ENCODE measurements at places on chromosomes 7 and 10. TPM values are rescaled to one million over a fixed set of nuclear protein-coding genes. Genes with fewer than 3 reads are reported as not detected.
A peak's percentile ranks its signal among the peaks of the same experiment; 100 is the strongest.

Gene PKD2L1
- not detected for total RNA-seq

Gene CFAP70
- 0.43 TPM for total RNA-seq

Gene MRC1
- total RNA-seq: under 0.01 TPM

GRCh38 chr7:74467876-74468275 is 14.2 kb downstream of the GTF2IRD1 start:
- DNase-seq: no peak

DNA sequence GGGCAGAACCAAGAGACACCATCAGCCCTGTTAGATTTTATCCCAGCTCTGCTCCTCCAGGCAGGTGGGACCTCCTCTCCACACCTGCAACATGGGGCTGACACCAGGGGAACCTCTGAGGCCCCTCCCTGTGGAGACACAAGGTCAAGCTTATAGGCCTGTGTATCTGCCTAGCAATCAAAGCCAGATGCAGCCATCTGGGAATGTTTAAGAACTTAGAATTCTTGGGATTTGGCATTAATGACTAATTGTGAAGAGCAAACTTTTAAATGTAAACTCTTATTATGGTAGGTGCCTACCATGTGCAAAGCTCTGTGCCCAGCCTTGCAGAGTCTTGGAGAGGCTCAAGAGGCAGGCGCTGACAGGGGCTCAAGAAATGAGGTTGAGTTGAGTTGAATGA is 52.1 kb downstream of the TBATA start:
- peak; percentile 19 for DNase-seq

GRCh38 chr7:4993471-4993870 is 34.5 kb upstream of the MMD2 start:
- DNase-seq: no peak

- DNase-seq: no peak
These were observed 163.3 kb downstream of the STK31 start for GRCh38 chr7:23873306-23873705.

DNA sequence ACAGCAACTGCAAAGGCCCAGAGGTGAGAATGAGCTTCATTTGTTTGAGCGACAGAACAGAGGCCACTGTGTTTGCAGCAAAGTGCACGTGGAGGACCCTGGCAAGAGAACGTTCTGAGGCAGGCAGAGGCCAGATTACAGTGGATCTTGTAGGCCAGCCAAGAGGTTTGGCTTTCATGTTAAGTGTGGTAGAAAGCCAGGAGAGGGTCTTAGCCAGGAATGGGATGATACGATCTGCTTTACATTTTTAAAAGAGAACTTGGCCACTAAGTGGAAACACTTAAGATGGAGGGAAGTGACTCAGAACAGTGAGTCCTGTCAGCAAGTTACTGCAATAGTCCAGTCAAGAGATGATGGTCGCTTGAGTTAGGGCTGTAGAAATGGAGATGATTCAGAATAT is 4.6 kb downstream of the CCDC136 start:
- no peak for DNase-seq

GRCh38 chr7:100493476-100494264 is 9.9 kb downstream of the NYAP1 start:
- peak; percentile 30 for DNase-seq

DNA sequence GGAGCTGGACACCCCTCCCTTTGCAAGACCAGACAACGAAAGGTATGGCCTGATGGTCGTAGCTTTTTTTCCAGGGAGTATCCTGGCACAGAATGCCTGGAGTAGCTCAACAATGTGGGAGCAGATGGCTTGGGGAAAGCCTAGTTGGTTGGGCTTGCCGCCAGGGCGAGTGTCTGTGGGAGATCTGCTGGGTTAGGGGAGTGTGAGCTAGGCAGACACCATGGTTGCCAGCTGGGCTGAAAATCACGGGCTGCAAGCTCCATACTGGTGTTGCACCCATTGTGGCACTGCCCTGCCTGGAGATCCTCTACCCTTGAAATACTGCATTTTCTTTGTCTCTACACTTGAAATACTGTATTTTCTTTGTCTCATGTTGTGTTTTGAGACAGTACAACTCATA is 538.3 kb downstream of the PCDH15 start:
- no peak for DNase-seq

- no peak for DNase-seq
These were observed 69.5 kb downstream of the NPSR1 start for GRCh38 chr7:34727464-34727995.

Gene CHAT
- not detected for total RNA-seq

Gene RARRES2
- total RNA-seq: 139 TPM

- no peak for DNase-seq
These were observed 297.8 kb upstream of the ZNF32 start for GRCh38 chr10:43946445-43946844.

DNA sequence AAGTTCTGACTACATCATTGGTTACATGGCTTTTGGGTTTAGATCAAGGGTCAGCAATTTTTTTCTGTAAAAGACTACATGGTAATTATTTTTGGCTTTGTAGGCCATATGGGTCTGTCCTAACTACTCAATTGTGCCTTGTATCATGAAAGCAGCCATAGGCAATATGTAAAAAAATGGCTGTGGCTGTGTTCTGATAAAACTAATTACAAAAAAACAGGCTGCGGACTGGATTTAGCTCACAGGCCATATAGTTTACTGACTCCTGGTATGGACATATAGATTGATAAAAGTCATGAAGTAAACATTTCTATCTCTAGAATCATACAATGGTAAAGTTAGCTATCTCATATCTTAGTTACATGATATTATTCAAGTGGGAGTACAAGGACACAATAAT is 375.4 kb downstream of the THSD7A start:
- no peak for DNase-seq

DNA sequence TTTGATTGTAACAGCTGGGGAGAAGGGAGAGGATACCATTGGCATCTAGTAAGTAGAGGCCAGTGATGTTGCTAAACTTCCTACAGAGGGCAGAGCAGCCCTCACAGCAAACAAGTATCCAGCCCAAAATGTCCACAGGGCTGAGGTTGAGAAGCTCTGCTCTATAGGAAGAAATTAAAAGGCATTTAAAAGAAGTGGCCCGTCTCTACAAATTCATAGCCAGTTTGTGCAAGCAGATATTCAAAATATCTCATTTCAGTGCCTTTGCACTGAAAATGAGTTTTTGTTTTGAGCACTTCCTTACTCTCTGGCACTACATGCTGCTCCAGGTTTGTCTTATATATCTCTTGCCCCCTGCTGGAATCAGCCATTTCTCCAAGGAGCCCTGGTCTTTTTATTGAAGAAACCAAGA is 330.0 kb downstream of the BBS9 start:
- DNase-seq: peak; percentile 54

DNA sequence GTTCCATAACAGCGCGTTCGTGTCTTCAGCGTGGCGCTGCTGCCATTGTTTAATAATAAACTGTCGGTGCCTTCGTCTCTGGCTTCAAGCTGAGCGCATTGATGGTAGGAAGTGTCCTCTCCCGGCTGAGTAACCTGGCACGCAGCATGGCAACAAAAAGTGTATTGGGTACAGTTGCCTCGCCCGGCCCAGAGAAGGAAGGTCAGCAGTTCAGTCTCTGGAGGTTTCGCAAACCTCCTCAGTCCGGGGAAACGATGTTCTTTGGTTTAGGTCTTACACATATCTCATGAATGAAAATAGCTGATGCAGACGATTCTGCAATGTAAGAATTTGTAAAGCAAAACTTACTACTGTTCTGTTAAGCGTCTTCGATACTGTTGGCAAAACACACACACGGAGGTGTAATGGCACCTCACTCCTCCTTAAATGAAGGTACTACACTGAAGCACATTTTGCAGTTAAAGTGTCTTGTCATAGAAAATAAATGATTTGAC is 739 bp upstream of the CCDC186 start:
- peak; percentile 82 for DNase-seq

DNA sequence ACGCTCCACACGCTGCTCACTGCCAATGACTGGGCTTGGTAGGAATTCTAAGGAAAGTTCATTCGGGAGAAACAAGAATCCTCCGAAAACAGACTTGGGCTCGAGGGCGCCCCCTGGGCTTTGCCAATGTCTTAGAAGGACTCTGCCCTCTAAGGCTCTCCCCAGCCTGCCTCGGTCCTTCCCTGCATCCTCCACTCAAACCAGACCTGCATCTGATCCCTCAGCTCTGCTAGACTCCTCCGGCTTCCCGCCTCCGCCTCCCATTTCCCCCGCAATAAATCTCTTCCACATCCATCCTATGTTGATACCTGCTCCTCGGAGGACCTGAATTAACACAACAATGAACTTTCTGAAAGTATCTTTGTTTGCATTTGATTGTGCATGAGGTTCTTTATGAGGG is 177.6 kb downstream of the PLPP4 start:
- no peak for DNase-seq

GRCh38 chr10:5526691-5527331 is 2.0 kb downstream of the CALML3 start:
- DNase-seq: no peak

GRCh38 chr10:10782603-10783002 is 235.1 kb upstream of the CELF2 start:
- peak; percentile 30 for DNase-seq

GRCh38 chr10:75260990-75261389 is 25.2 kb upstream of the COMTD1 start:
- no peak for DNase-seq

DNA sequence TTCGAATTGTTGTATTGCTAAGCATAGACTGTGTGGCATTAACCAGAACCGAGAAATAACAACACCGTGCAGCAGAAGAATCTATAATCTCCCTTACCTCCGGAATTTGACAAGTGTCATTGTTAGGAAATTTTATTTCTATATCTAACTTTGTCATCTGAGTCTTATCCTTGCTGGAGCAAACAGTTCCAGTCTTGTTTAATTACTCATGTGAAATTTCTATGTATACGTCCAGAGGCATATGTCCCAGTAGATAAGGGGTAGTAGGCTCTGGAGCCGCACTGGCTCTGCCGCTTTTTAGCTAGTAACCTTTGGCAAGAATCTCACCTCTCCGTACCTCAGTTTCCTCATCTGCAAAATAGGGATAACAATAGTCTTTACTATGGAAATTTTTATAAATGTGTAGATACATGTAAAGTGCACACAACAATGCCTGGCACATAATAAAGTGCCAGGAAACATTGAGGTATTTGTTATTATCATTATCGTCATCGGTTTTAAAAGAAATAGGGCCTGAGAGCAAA is 228.6 kb downstream of the VTI1A start:
- no peak for DNase-seq

DNA sequence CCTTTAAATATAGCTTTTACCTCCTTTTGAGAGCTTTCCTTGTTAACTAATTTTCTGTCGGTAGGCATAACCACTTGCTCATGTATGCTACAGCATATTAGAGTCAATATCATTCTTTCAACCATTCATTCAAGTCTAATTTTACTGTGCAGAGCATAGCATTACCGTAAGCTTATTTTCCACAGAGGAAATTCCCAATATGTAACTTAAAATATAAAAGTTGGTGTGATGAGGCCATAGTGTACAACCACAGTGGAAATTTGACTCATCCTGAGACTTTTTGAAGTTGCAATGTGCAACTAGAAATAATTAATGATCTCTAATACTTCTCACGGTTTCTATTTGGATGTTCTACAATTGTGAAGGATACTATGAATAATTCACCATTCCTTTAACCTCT is 80.6 kb upstream of the KLF6 start:
- DNase-seq: no peak

Gene ASAH2
- total RNA-seq: 1.6 TPM

- DNase-seq: no peak
These were observed 20.7 kb downstream of the ZNF107 start for GRCh38 chr7:64686493-64687184.

DNA sequence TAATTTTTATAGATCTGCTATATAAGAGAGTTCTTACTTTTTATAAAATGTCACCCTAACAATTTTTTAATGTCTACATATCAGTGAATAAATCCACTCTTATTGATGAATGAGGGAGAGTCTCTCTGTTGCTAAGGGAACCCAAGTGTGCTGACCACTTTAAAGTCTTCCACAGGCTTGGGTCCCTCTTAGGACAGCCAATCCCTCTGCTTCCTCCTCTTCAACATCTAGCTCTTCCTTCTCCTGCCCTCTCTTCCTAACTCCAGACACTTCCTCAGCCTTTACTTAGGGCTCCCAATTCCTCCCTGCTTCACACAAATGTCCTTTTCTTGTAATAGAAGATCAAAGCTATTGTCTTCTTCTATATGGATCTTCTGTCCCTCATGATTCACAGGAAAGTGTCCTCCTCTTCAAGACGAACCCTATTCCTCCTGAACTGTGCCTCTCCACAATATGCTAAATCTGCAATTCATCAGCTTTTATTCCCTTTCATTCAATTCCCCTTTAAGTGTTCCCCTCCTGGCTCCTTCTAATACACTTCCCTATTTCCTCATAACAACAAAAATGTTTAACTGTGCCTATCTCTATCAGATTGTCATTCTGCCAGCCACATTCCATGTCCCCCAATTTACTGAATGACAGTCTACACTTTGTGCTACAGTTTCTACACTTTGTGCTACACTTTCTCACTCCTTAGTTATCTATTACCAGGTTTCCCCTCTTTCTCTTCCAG is 37.7 kb downstream of the CDK6 start:
- no peak for DNase-seq

- no peak for DNase-seq
These were observed 102.6 kb upstream of the LRRN3 start for GRCh38 chr7:110988348-110988747.

Gene RNF133
- 0.86 TPM for total RNA-seq

DNA sequence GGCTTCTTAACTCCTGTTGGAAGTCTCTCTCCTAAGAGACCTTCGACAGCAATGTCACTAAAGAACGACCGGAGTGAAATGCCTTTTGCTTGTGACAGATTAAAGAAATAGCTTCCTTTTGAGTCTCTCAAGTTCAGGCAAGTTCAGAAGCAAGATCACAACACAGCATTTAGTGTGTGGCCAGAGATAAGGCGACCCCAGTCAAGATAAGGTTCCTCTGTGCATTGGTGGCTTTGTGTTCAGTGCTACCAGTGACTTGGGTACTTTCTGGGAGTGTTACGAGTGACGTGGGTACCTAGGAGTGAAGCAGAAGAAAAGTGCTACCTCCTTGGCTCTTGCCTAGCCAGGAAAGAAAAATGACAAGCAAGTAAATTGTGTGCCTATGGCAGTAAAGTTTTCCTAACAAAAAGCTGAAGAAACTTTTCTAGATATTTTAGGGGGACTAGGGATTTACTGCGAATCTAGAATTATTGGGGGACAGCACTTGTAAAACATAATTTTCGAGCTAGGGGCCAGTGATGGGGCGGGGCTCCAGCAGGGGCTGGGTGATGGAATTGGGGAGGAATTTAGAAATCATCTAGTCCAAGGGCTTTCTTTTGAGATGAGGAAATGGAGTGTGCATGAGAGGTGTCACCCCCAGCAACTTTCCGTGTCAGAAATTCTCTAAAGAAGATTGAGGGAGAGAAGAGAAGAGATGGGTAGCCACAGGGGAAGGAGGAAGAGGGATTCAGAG is 191.9 kb upstream of the LYZL2 start:
- no peak for DNase-seq

DNA sequence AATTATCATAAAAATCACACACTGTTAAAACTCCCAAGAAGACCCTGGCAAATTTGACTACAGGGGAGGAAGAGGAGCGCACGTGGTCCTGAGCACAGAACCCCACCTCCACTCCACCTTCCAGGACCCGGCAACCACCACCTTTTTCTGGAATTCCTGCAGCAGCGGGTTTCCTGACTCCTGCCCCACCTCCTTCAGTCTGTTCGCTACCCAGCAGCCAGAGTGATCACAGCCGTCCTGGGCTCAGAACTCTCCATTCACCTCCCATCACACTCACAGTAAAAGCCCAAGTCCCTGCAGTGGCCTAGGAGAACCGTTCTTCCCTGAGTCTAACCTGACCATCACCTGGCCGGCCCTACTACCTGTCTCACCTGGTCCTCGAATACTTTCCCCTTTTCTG is 107.4 kb upstream of the FAM204A start:
- DNase-seq: no peak

Data from fibroblast of villous mesenchyme (primary cell).